ENCODE measurements at places on chromosomes 2 and 18.

GRCh38 chr18:44712025-44712424, 31.3 kb downstream of the SETBP1 start:
- no peak for DNase-seq

- DNase-seq, result no peak
These were observed 74.4 kb downstream of the ID2 start for GRCh38 chr2:8756230-8756629.

- DNase-seq, result no peak
These were observed 6.6 kb upstream of the RPL37A start for GRCh38 chr2:216491793-216492596.

DNA sequence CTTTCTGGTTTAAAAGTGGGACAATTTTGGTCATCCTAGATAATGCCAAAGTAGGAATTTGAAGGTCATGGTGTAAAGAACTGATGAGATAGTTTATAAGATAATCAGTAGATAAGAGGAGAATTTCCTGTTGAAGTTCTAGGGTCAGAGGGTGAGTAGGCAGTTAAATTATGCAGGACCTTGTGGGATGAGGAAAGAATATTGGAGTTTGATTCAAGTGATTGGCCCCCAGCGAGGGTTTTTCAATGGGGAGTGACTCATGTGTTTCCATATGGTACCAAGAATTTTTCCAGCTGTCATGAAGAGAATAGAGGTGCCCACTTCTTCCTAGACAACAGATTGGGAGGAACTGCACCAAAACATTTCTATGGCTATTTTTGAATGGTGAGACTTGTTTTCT, 940.2 kb upstream of the ZEB2 start:
- DNase-seq, result no peak

DNA sequence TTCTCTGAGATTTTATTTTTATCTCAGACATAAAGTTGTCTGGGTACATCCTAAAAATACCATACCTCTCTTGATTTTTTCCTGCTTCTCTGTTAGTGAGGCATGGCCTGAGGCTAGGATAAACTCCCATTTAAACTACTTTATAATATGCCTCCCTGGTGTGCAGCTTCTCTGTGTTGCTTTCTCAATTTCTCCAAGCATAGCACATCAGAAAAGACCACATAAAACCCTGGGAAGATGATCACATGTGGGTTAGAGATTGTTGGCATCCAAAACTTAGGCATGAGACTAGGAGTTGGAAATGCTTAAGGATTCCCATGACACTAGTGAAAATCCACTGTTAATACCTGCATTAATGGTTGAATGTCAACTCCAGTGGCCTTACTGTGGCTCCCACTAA, 254.6 kb downstream of the RND3 start:
- no peak for DNase-seq

DNA sequence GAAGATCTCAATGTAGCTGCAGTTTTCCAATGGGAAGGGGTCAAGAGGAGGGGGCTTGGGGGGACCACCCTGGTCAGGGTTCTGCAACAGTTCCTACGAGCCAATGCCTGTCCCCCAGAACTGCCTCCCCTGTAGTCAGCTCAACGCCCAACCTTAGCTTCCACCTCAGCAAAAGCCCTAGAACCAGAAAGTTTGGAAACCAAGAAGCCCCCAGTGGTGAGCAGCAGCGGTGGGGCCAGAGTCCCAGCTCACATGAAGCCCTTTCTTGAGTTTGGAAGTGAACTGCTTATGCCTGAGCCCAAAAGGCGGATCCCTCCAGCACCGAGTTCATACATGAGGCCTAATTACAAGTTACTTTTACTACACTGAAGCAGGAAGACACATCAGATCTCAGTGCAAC, 162.4 kb downstream of the HDAC4 start:
- DNase-seq, result no peak

DNA sequence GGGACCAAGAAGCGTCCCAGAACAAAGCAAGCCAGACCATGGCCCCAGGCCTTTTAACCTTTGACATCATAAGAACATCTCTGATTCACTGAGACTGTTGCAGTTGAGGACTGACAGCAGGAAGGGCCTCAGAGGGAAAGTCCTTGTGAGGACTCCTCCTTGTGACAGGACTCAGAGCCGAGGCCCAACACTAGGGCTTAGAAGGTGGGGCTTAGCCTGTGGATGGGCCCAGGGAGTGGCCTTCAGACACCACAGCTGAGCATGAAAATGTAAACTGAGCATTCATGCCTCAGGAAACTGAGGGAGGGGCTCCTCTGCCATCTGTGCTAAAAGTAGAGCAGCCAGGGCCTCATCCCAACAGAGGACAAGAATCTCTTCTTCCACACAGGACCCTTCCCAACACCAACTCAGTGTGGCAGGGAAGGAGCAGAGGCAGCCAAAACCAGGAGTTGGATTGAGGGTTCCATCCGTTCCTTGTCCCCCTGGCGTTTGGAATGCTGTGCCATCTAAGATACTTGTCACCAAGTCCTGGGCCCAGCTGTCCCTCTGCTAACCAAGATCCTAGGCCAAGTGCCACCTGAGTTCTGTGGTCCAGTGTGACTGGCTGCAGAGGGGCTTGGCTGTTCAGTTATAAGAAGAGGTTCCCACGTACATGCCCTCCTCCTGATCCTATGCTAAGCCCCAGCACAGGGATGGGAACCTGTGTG, 37.5 kb upstream of the CAB39 start:
- no peak for DNase-seq

DNA sequence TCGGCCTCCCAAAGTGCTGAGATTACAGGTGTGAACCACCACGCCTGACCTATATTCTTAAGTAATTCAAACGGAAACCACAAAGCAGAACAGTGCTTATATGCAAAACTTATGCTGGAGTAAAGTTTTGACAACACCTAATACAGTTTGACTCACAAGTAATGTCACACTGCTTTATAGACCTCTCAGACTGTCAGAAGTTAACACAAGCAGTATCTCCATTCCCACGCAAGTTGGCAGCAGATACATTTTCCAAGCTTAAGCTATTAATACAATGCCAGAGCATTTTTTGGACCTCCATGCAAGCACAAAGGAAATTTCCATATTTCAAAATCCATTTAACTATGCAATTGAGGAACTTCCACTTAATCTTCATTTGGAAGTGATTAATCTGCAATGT, 21.0 kb upstream of the SANBR start:
- no peak for DNase-seq

GRCh38 chr2:241877989-241878970, 8.8 kb downstream of the RTP5 start:
- DNase-seq, result peak; percentile 85

GRCh38 chr18:44716697-44717163, 36.0 kb downstream of the SETBP1 start:
- no peak for DNase-seq

- DNase-seq, result no peak
These were observed 145.2 kb downstream of the ZFP36L2 start for GRCh38 chr2:43081131-43081765.

- DNase-seq, result no peak
These were observed 76.7 kb upstream of the PKDCC start for GRCh38 chr2:41970988-41971660.

GRCh38 chr2:187422282-187422681, 25.8 kb downstream of the CALCRL start:
- no peak for DNase-seq

GRCh38 chr2:170845343-170845742, 28.7 kb downstream of the GAD1 start:
- peak; percentile 76 for DNase-seq

All from K562 (cell line).